ENCODE measurements at places on chromosomes 13 and 19.
A peak's percentile ranks its signal among the peaks of the same experiment; 100 is the strongest.

DNA sequence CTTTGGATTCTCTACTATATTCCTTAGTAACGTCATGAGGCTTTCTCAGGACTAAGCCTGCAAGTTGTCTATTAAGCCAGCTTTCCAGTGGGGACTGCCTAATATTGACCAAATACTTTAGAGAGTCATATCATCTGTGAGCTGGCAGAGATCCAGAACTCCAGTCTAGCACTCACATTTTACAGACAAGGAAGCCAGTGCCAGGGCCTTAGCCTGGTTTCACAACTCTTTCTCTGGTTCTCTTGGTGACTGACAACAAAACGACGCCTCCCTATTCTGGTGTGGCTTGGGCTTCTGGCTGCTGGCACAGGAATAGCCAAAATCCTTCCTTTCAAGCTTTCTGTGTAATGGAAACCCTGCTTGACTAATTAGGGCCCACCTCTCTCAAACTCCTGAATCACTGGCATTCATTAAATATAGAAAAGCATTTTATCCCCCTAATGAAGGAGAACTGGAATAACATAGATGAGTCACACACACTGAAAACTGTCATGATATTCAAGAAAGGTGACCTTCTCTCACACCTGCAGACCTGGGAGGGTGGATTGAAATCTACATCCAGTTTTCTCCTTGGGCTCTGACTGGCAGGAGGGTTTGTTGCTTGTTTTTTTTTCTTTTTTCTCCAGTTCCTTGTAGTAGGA lies 75.2 kb upstream of the UBL3 start:
- no peak for DNase-seq

- no peak for DNase-seq
Measured at GRCh38 chr19:590396-590745, 690 bp downstream of the HCN2 start.

- peak; percentile 20 for DNase-seq
Measured at GRCh38 chr19:56637976-56638555, 4.9 kb upstream of the SMIM17 start.

GRCh38 chr13:51270623-51271415 lies 48.6 kb downstream of the FAM124A start:
- no peak for DNase-seq

DNA sequence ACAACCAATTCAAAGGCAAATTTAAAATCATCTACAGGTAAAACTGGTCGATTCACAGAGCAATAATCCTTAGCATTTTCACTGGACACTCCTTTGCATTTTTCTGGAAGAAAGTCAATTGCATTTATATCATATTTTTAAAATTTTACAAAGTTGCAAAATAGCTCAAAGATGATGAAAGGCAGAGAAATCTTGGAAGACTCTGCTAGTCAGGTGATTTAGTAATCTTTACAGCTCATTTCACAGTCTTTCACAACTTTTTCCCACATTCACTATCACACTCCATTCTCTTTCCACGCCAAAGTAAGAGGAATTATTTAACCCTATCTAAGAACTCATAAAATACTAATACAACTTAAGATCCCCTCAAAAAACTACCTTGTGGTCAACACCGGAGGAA lies 1063.8 kb downstream of the EFNB2 start:
- no peak for DNase-seq

GRCh38 chr13:100130092-100130491 lies 41.2 kb downstream of the PCCA start:
- no peak for DNase-seq

- peak; percentile 27 for DNase-seq
Measured at GRCh38 chr13:39776439-39776838, 121.0 kb downstream of the COG6 start.

- no peak for DNase-seq
Measured at GRCh38 chr13:110915874-110916206, 971 bp upstream of the ANKRD10 start.

GRCh38 chr13:32905864-32906180 lies 110.4 kb upstream of the KL start:
- no peak for DNase-seq

DNA sequence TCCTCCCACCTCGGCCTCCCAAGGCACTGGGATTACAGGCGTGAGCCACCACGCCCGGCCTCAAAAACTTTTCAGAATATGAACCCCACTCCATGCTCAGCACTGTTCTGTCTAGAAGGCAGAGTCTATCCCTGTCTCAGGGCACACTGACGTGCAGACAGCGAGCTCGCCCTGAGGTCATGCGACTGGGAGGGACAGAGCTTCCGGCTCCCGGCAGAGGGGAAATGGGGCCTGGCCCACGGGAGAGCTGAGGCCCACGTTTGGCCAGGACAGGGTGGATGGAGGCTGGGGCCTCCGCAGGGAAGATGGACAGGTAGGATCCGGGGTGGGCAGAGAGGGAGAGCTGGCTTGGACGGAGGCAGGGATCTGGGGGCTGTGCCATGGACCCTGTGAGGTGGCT lies 2.8 kb upstream of the AZU1 start:
- no peak for DNase-seq

- peak; percentile 3 for DNase-seq
Measured at GRCh38 chr13:99386495-99386894, 79.3 kb upstream of the GPR183 start.

DNA sequence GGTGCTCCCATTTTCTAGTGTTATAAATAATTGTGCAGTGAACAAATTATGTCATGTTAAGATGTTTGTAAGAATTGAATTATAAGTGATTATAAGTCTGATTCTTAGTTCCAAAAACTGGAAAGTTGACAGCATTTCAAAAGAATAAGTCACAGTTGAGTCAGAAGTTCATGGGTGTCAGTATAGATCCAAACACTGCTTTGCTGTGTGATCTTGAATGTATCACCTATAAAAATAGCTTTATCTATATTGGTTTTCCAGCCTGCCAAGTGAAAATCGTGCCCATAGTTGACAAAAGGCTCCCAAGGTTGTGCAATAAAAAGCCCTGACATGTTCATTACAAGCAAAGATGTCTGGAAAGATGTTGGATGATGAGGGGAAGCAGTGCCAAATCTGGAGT lies 336.0 kb downstream of the MTUS2 start:
- DNase-seq: no peak

GRCh38 chr19:11540645-11541044 lies 2.0 kb downstream of the CNN1 start:
- no peak for DNase-seq

DNA sequence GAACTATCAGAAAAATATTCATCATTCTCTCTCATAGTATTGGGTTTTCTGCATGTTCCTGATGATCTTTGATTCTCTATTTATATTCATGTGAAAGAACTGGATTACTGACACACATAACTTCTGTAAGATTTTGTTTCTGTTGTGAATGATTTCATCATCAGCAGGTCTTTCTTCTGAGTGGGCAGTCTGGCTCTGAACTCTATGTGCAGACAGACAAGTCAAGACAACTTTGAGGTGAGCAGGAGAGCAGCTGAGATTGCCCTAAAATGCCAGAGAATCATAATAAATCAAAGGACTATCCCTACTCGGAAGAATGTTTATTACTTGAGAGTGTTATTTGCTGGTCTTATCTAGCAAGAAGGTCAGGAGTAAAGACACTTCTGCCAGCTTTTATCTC lies 652.1 kb upstream of the GPC6 start:
- DNase-seq: no peak

- DNase-seq: no peak
Measured at GRCh38 chr19:45097776-45098520, 5.0 kb downstream of the PPP1R37 start.

DNA sequence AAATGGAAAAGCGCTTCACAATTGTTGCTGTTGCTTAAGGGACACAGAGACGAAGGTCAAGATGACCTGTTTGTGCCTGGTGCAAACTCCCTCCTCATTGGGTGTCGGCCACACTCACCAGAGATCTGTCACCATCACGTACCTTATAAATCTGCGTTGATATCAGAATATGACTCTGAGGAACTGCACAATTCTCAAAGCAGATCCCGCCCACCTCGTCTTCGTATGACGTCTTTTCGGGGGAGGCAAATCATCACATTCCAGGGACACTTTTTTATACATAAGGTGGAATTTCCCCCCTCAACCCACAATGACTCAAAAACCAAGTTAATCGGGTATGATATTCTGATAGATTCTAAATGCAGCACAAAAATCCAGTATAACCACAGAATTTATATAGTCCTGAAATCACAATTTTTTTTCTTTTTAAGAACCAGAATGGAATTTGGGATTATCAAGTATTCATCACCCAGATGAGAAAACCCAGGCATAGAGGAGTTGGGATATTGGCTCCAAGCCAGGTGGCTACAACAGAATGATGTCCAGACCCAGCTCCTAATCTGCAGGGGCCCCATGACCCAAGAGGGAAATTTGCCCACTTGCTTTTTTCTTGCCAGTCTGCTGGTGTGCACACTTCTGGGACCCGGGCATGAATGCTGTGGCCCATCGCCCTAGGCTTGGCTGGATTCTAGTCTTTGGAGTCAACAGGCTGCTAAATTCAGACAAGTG lies 50.6 kb upstream of the MTIF3 start:
- peak; percentile 7 for DNase-seq

- DNase-seq: peak; percentile 46
Measured at GRCh38 chr13:106561551-106562170, 6.3 kb downstream of the ARGLU1 start.

- peak; percentile 31 for DNase-seq
Measured at GRCh38 chr13:30847650-30848307, 58.3 kb upstream of the MEDAG start.

- peak; percentile 87 for DNase-seq
Measured at GRCh38 chr19:54464044-54464629, 559 bp upstream of the LENG9 start.

DNA sequence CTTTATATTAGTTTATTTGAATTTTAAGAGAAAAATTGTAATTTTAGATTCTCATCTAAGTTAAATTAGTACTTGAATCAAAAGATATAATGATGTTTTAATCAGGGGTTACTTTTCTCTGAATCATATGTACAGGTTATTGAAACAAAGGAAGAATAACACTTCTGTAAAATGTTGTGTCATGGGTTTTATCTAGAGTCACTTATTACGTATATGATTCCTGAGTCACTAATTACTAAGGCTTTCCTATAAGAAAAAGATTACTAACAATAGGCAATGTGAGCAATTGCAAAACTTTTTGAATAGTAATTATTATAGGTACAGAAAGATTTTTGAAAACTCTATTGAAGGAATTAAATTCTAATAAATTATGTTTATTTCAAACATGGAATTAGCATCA lies 99.2 kb upstream of the KLF5 start:
- DNase-seq: no peak

DNA sequence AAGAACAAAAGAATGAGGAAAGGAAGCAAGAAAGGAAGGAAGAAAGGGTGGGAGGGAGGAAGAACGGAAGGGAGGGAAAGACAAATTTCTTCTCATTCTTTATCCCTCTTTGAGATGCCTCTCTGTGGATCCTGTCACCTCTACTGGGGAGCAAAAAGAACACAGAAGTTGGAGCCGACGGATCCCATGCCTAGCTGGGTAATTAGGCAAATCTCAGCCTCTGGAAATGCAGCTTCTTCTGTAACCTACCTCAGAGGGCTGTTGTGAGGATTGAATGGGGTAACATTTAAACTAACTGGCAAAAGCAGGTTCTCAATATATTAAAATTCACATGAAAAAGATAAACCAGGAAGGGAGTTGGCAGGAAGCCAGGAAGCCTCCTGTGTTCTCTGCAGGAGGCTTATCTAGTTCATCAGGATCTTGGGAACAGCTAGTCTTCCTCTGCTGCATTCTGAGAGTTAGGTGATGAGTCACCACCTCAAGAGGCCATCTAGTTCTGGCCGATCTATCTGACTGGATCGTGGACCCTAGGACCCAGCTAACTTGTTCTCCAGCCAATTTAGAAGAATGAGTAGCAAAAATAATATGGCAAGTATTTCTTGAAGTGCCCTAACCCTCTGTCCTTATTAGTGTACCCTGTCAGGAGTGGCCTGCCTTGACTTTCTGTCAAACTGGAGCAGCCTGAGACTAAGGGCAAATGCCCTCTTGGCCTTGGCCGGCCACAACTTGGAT lies 15.2 kb upstream of the CPB2 start:
- no peak for DNase-seq

GRCh38 chr19:19540064-19540714 lies 2.1 kb downstream of the CILP2 start:
- peak; percentile 58 for DNase-seq

GRCh38 chr13:42334329-42334706 lies 62.4 kb downstream of the AKAP11 start:
- no peak for DNase-seq
